ENCODE measurements at places on chromosomes 5 and 9.

- DNase-seq = no peak
Measured at GRCh38 chr5:32323741-32324140, 11.0 kb upstream of the MTMR12 start.

- DNase-seq = no peak
Measured at GRCh38 chr5:167451076-167451475, 840.4 kb upstream of the WWC1 start.

DNA sequence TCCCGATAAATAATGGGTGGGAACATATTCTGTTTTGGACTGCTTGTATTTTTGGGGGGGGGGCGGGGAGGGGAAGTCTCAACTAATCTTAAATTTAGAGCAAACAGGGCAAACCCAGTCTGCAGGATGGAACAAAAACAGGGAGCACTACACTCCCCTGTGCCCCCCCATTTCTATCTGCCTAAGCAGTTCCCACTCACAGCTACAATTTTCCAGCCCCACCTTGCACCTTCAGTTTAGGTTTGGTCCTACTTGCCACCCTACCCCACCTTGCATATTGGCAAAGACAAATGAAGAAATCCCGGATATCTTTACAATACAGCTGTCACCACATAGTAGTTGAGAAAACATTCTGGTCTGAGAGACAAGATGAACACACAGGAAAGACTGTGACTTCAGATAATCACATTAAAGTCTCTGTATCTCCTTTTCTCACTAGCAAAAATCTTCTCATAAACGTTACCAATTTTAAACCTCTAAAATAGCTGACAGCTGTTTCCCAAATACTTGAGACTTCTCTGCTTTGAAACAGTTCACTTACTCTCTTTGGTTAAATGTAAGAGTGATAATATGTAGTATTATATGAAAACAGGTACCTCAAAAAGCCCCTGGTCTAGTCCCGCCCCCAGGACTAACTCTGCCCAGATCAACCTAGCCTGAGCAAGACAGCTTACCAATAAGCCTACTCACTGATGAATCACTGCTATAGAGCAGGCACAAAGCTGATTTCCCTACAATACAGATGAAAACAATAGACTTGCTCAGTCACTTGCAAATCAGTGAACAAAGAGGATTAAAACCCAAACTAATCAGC lies 5.2 kb upstream of the RAPGEF6 start:
- DNase-seq = no peak

DNA sequence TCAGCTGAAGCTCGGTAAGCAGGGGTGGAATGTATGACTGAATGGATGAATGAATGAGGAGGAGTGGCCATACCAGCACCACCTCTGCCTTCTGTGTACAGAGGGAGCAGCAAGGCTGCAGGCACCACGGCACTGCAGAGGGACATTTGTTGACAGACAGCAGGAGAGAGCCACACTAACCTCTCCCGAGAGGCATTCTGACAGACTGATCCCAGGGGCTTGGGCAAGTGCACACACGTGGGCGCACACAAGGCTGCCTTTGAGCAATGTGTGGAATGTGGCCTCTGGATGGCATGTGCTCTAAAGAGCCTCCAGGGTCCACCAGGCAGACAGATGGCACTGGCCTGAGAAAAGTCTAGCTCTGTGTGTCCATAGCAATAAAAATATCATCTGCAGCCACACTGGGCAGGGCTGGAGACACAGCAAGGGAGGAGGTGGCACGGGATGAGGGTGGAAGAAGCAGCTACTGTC lies 111.8 kb downstream of the ACTL7B start:
- no peak for DNase-seq

DNA sequence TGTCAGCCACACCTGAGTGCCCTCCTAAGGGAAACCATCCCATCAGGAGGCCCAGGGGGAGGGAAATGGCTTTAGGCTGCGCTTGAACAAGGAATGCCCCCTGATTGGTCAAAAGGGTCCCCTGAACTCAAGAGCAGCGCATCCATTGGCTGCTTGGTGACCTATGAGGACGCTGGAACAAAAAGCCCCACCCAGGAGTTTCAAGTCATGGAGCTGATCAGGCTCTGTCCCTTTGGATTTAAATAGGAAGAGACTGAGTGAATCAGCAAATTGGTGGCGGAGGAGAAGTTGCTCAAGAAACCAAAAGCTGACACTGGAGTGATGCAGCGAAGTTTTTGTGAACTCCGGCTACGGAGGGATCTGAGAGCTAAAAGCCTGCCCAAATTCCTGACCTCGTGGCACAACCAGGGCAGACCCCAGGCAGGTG lies 66.7 kb downstream of the SMIM23 start:
- no peak for DNase-seq

DNA sequence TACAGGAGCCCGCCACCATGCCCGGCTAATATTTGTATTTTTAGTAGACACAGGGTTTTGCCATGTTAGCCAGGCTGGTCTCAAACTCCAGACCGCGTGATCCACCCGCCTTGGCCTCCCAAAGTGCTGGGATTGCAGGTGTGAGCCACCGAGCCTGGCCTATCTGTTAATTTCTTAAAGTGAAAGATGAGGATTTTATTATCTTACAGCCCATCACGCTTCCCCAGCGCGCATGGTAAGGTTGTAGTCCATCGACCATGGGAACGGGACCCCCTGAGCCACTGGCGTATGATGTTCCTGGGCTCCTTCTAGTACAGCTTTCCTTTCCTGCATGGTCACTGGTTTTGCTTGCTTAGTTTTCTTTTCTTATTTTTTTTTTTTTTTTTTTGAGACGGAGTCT lies 8.7 kb downstream of the CDHR2 start:
- no peak for DNase-seq

- DNase-seq = no peak
Measured at GRCh38 chr5:172031894-172032461, 25.5 kb upstream of the FBXW11 start.

DNA sequence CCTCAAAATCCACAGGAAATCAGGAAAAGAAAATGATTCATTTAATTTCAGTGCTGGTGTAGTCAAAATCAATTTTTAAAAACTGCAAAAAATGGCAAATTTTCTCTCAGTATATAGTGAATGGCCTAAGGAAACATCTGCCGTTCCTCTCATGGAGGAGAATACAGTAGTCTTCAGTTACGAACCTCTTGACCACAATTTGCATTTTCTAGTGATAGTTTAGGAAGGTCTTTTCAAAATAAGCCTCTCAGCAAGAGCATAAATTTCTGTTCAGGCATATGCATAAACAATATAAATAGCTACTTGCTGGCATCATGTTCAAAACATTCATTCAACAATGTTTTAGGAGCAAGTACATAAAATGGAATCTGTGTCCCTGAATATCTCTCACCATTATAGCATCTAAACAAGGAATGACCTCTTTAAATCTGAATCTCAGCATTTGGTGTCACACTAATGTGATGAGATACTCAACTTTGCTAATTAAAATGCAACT lies 33.5 kb downstream of the HAPLN1 start:
- DNase-seq = no peak

DNA sequence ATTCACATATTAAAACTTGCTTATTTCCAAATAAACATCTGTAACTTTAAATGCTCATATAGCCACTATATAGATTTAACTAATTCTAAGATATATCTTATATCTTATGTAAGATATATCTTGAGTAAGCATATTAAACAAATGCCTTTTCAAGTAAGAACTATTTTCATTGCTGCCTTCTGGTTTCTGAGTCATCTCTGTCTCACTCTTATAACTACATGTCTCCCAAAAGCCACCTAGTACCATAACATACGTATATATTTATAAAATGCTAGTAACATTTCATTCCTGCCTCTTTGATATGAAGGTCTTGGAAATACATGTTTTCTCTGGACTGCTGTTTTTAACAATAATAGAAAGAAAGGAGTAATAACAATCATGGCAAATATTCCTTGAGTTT lies 429.5 kb downstream of the DTWD2 start:
- DNase-seq = no peak
